SW 1271 (cell line): ENCODE measurements at places on chromosomes 6 and 20.
A peak's percentile ranks its signal among the peaks of the same experiment; 100 is the strongest.

DNA sequence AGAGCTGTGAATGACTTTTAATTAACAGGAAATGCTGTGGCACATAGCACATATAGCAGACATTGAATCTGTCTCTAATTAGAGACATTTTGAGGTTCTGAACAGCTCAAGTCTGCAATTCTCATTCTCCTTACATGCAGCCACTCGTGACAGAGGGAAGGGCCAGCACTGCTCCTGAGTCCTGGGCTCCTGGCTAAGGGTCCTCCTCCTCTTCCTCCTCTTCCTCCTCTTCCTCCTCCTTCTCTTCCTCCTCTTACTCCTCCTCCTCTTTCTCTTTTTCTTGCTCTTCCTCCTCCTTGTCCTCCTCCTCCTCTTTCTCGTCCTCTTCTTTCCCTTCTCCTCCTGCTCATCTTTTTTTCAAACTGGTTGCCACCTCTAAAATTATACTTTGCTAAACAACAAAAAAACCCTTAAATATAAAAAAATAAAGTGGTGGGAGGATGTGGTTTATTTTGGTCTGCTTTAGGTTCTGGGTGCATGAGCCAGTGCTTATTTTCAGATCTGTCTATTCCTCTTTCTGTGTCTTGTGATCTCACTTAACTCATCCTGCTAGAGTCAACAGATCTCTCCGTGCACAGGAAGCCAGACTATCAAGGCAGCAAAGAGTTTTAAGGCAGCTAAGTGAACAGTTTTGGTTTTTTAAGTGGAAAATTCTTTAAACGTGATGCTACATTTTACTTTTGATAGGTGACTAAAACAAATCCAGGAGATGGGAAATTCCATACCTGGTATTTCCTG, 159.3 kb downstream of the CD83 start:
- DNase-seq, result no peak

- no peak for DNase-seq
These were observed 156.4 kb upstream of the SYNCRIP start for GRCh38 chr6:85798931-85799652.

- no peak for DNase-seq
These were observed 49.2 kb downstream of the GMDS start for GRCh38 chr6:2196079-2196679.

GRCh38 chr6:47733879-47734558, 35.6 kb downstream of the ADGRF4 start:
- peak; percentile 27 for DNase-seq

GRCh38 chr6:88491266-88491880, 325.2 kb upstream of the CNR1 start:
- DNase-seq, result no peak

DNA sequence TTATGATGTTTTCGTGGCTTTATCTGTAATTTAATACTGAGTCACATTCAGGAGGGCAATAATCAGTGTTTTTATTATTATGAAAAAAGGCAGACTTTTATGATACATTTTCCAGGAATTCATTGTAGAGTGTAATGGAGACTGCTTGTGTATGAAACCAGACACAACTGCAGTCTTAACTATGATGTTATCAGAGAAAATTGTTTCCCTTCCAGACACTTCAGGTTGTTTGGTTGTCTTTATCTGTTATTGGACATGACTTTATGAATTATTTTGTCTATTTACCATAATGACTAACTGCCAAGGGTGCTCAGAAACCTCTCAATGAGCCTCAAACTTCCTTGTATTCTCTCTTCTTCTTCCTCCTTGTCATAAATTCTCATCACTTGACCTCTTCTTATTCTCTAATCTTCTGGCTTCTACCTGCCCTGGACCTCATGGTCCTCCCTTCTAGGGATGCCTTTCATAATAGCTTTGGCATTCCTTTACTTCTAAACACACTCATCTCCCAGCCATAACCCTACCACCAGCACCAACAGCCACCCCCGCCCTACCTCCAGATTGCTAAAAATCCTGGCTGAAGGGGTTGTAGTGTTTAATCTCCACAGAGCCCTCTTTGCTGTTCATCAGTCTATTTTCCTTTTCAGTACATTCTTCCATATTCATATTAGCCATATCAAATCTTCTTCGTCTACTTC, 492.5 kb downstream of the CDKAL1 start:
- no peak for DNase-seq

GRCh38 chr6:124765280-124765679, 197.0 kb upstream of the RNF217 start:
- no peak for DNase-seq

DNA sequence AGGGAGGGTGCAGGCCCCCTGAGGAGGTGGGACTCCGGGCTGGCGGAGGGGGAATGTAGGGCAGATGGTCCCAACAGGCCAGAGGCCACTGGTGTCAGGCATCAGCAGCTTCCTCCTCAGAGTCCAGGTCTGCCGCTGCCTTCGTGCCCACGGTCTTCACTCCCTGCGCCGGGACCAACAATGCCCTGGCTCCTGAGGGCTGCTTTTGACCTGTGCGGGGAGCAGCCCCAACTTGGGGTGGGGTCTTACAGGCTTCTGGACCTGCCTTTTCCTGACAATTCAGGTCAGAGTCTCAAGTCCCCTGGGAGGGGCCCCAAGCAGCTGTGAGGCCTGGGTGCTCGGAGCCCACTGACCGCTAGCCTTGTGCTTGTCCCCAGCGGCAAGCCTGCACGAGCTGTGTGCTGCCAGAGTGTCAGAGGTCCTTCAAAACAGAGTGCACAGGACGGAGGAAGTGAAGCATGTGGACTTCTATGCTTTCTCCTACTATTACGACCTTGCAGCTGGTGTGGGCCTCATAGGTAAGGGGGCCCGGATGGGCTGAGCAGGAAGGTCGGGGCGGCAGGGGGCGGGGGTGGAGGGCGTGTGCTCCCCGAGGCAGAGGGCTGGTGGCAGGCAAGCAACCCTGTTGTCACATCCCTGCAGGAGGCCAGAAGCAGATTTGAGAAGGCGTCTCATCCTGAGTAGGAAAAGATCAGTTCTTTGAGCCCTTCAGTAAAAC, 25.3 kb upstream of the PYGB start:
- no peak for DNase-seq

GRCh38 chr6:137307163-137307854, 88.1 kb upstream of the IFNGR1 start:
- DNase-seq, result no peak

- no peak for DNase-seq
These were observed 80.5 kb upstream of the SGK1 start for GRCh38 chr6:134398453-134398852.

DNA sequence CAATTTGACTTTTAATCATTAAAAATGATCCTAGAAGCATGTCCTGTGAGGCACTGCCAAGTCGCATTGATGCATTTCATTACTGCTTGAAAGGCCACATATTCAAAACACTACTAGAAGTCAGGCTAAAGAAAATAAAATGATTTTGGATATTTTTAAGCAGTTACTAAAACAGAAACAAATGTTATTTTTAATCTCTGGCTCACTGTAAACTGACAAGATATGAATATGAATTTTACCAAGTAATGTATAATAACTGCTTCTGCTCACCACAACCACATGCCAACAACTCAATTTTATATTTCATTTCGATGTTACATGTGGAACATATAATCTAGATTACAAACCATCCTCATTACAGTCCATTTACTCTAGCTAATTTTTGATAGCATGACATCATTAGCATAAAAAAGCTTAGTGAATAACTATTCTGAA, 90.6 kb downstream of the ATXN1 start:
- DNase-seq, result no peak

DNA sequence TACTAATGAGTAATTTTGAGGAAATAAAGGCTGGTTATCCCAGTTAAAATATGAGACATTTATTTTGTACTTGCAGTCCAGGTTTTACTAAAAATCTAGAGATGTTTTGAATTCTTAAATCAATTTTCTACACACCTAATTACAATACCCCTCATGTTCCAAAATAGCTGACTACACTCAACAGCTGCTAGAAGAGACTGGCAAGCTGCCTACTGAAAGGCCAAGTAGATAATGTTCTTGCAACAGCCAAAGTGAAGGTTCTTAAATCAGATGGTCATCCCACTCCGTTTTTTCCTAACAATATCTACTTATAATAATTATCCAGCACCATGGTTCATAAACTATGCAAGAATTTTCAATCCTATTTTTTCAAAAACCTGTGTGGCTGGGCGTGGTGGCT, 69.0 kb downstream of the DTNBP1 start:
- DNase-seq, result no peak

DNA sequence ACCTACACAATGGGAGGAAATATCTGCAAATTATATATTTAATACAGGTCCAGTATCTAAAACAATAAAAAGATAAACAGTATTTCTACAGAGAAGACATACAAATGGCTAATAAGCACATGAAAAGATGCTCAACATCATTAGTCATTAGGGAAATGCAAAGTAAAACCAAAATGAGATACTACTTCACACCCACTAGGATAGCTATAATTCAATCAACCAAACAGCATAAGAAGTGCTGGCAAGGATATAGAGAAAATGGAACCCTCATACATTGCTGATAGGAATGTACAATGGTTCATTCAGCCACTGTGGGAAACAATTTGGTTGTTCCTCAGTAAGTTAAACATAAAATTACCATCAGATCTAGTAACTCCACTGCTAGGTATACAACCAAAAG, 48.7 kb downstream of the NUDT3 start:
- no peak for DNase-seq

DNA sequence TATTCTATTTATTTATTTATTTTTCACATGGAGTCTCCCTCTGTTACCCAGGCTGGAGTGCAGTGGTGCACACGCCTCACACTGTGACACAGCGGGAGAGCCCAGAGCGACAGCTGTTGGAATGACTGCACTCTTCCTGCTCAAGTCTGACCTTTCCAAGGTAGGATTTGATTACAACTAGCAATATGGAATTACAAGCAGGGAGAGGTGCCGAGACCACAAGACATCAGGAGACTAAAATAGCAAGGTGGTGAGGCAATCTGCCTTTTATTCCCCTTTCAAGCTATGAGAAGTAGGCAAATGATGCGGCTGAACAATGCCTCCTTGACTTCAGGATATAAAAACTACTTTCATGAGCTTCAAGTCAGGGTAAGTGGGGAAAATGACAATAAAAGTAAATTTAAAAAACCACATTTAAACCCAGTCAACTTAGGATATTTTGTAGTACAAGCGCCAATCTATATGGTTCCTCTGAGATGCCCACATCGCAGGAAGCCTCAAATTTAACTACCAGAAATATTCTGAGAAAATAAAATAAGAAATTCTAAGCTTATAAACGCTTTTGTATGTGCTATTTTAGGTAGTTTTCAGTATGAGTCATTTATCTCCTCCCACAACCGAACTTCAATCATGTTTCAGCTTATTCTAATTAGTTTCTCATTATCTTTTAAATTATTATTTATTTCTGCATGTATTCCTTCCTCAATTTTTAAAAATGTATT, 146.9 kb upstream of the SGK1 start:
- DNase-seq, result no peak

DNA sequence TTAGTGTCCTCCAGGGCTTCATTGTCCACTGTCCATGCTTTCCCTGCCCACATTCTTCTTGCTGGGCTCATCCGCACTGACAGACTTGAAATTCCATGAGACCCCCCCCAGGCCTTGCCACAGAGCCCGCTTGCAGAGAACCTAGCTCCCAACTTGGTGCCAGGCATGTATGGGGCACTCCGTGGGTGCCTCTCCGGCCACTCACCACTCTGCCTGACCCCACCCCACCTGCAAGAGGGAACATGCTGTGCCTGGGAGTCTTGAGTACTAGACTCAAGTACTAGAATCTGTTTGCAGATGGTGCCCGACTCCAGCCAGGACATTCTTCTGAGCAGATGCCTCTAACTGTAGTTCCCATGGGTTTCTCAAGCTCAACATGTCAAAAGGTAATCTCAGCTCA, 47.9 kb downstream of the TRERF1 start:
- DNase-seq, result no peak

DNA sequence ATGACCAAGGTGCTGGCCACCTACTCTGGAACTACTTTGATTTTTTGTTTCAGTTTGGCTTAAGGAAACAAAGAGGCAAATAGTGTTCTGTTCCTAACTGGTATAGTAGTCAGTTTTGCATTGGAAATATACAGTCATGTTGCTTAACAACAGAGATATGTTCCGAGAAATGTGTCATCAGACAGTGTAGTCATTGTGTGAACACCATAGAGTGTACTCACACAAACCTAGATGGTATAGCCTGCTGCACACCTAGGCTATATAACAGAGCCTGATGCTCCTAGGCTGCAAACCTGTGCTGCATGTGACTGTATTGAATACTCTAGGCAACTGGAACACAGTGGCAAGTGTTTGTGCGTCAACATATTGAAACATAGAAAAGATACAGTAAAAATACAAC, 80.4 kb downstream of the ARID1B start:
- no peak for DNase-seq

GRCh38 chr20:57594092-57594951, 25.9 kb downstream of the ZBP1 start:
- DNase-seq, result peak; percentile 43

DNA sequence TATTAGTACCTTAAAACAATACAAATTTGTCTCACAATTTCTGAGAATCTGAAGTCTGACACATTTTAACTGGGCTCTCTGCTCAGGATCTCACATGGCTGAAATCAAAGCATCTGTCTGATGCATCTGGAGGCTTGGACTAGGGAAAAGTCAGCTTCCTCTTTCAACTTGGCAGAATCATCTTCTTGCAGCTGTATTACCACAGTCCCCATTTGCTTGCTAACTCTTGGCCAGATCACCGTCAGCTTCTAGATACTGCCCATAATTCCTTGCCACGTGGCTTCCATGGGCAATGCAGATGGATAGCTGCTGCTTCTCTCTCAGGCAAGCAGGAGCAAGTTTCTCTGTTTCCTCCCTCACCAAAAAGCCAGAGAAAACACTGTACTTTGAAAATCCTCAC, 1106.4 kb upstream of the CITED2 start:
- no peak for DNase-seq

- no peak for DNase-seq
These were observed 37.3 kb downstream of the PGM3 start for GRCh38 chr6:83155794-83156193.

GRCh38 chr6:150622476-150622875, 22.8 kb downstream of the PLEKHG1 start:
- no peak for DNase-seq

DNA sequence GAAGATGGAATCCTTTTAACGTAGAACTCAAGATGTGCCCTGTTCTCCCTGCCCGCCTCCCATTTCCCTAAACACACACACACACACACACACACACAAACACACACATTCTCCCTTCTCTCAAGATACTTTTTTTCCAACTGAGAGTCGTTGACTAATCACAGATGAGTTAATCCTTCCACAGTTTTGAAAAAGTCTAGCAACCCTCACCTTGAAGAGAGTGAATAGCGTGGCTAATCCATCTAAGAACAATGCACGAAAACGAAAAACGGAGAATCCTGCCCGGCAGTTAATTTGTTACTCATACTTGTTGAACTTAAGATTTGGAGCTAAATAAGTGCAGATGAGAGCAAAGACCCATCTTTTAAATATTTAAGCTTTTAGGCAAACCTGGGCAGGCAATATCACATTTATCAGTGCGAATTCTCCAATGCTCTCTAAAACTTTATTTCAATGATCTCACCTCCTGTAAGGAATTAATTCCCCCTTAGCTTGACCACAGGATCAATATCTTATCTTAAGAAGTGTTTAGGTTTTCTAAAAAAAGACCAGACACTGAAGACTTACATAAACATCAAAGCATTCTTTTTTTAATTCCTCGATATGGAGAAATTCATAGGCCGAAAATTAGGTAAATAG, 1.1 kb downstream of the AGPAT4 start:
- DNase-seq, result no peak
